Astrocyte of the hippocampus (primary cell): ENCODE measurements at places on chromosomes 11 and 22.

DNA sequence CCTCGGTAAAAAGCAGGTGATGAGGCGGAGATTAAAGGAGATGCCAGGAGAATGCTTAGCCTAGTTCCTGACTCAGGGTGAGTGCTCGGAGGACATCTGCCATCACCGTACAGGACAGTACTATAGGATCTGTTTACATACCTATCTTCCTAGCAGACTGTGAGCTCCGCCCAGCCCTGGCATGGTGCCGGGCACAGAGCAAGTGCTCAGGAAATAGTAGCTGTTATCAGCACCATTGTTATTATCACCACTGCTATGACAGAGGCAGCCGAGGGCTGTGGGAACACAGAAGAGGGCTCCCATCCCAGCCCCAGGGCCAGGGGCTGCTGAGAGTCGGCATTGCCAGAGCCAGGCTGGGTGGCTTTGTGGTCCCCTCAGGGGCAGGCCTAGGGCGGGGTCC is 642 bp upstream of the SEPTIN3 start:
- DNase-seq, result no peak

DNA sequence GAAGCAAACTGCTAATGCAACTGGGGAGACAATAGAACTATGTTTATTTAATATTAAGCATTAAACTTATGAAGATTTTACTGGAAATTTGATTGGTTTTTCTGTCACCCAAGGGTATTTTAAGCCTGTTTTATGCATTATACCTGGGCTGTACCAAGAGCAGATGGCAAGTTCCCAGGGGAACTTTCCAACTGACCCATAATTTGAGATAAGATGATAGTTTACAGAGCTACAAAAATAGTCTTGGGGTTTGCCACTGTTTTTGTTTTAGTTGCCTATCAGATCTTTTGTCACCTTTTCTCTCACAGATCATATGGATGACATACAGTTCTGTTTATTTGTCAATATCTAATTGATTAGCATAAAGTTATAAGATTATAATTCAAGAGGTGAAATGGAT is 43.9 kb downstream of the PDE3B start:
- no peak for DNase-seq

GRCh38 chr11:35360055-35360530 is 59.3 kb downstream of the SLC1A2 start:
- no peak for DNase-seq

GRCh38 chr22:42343531-42344081 is 73.2 kb upstream of the TCF20 start:
- DNase-seq, result peak; percentile 54

- peak; percentile 55 for DNase-seq
These were observed 2.1 kb downstream of the OMP start for GRCh38 chr11:77104727-77105126.

- DNase-seq, result peak; percentile 2
These were observed 25.2 kb downstream of the OR51E2 start for GRCh38 chr11:4672470-4672869.

DNA sequence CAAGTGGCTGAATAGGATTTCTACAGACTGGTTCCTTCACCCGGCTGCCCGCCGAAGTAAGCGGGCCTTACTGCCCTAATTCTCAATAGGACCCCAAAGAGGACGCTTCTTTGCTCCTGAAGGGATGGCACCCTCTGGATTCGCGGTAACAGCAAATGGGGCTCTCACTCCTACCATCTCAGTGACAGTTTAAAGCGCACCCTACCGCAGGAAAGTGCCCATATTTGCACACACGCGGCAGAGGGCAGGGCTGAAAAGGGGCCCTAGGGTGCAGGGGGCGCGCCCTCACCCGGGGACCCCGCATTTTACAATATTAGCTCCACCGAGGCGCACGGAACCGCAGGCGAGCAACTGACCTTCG is 985 bp upstream of the UPB1 start:
- DNase-seq, result no peak

- DNase-seq, result no peak
These were observed 29.6 kb downstream of the DHCR7 start for GRCh38 chr11:71418643-71419042.

DNA sequence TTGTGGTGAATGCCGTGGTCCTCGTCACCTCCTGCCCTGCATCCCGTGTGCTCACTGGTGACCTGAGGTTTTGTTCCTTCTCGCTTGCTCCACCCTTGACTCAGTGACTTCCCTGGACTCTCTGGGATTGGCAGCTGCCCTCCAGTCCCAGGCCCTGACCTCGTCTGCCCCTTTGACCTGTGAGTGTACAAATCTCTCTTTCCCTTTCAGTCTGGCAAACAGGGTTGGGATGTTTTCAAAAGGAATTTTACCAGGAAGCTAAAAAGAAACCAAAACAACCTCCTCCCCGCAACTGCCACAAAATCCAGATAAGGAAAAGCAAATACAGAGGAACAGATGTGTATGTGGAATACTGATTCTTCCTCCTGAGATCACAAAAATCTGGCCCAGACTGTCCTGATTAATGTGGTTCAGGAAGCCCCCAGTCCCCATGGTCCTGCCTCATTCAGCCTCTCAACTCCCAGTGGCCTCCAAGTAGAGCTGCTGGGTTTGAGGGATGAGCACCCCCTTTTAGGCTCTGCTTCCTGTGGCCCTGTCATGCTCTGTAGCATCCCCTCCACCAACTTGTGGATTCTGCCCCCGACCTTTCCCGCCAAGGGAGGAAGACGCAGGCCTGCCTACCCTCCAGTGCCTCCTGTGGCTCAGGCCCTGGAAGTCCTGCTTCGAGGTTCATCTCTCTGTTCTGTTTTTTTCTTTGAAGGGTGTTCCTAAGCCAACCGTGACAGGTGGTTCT is 15.2 kb downstream of the ROBO4 start:
- peak; percentile 42 for DNase-seq

DNA sequence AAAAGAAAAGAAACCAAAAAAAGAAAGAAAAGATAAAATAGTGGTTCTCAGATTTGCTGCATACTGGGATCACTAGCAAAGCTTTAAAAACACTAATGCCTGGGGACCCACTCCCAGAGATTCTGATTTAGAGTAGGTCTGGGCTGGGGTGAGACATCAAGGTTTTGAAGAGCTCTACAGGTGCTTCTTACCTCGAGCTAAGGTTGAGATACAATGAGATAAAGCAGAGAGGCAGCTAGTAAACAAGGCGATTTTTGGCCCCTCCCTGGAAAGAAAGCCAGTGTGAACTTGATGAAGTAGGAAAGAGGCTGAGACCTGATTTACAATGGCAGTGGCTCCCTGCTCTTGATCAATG is 327.6 kb upstream of the CCDC90B start:
- no peak for DNase-seq

DNA sequence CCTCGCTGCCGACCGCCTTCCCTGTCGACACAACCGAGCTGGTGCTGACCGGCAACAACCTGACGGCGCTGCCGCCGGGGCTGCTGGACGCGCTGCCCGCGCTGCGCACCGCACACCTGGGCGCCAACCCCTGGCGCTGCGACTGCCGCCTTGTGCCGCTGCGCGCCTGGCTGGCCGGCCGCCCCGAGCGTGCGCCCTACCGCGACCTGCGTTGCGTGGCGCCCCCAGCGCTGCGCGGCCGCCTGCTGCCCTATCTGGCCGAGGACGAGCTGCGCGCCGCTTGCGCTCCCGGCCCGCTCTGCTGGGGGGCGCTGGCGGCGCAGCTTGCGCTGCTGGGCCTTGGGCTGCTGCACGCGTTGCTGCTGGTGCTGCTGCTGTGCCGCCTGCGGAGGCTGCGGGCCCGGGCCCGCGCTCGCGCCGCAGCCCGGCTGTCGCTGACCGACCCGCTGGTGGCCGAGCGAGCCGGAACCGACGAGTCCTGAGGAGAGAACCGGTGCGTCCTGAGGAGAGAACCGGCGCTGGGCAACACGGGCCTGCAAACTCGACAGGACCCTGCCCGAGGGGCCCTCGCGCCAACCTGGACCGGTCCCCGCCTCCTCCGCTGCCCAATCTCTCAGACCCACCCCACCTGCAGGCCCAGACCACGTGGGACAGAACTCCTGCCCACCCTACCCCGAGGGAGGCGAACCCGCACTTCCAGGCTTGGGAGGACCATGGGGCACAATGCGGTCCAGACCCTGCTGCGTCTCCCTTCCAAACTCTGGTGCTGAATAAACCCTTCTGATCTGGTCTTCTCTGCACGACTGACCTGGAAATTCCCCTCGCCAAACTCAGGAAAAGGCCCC is 866 bp downstream of the GP1BB start:
- peak; percentile 74 for DNase-seq

GRCh38 chr11:113724778-113725177 is 18.7 kb upstream of the TMPRSS5 start:
- DNase-seq, result no peak

GRCh38 chr22:40261783-40262182 is 84.1 kb downstream of the TNRC6B start:
- DNase-seq, result no peak

DNA sequence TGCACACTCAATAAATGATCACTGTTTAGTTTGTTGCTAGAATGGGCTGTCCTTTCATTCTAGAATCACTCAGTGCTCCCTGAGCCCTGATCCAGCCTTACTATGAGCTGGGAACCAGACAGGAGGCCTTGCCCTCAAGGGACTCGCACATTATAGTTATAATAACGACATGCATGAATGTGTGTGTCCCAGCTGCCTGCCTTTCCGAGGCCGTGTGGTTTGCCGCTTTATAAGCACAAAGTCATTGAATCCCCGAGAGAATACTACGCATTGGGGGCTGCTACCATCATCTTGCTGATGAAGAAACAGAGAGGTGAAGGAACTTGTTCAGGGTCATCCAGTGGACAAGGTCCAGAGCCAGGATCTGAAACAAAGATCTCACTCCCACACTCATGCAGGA is 75.7 kb downstream of the NFAM1 start:
- DNase-seq, result no peak

- peak; percentile 42 for DNase-seq
These were observed 176.2 kb downstream of the SBF2 start for GRCh38 chr11:10117709-10118351.

DNA sequence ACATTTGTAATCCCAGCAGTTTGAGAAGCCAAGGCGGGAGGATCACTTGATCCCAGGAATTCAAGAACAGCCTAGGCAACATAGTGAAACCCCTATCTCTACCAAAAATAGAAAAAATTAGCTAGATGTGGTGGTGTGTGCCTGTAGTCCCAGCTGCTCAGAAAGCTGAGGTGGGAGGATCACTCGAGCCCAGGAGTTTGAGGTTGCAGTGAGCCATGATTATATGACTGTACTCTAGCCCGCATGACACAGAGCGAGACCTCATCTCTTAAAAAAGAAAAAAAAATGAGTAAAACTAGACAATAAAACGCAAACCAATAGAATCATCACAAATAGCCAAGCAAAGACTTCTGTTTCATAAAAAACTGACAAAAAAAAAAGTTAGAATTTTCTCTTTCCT is 21.8 kb downstream of the NUCB2 start:
- no peak for DNase-seq

GRCh38 chr11:8828046-8828445 is 82.9 kb upstream of the AKIP1 start:
- DNase-seq, result no peak

DNA sequence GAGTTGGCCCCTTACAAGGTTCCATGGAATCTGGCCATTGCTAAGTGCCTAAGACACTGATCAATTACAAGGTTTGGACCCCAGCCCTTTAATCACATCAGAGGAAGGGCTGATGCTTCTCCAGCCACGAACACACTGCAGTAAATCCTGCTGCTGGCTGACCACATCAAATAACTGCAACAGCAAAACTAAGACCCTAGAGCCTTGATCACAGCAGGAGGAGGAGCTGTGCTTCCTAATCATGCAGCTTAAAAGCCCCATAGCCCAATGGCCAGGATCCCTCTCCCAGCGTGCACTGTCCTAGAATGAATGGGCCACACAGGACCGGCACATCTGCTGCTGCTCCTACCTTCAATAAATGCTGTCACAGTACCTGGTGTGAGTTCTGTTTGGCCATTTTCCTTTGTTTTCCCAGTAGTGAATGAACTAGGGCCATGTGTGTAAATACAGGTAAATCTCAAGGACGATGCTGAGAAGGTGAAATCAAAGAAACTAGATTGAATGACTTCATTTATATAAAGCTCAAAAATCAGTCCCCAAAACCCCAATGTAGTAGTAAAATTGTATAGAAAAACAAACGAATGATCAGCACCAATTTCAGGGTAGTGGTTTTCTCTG is 12.7 kb downstream of the ZP1 start:
- no peak for DNase-seq

DNA sequence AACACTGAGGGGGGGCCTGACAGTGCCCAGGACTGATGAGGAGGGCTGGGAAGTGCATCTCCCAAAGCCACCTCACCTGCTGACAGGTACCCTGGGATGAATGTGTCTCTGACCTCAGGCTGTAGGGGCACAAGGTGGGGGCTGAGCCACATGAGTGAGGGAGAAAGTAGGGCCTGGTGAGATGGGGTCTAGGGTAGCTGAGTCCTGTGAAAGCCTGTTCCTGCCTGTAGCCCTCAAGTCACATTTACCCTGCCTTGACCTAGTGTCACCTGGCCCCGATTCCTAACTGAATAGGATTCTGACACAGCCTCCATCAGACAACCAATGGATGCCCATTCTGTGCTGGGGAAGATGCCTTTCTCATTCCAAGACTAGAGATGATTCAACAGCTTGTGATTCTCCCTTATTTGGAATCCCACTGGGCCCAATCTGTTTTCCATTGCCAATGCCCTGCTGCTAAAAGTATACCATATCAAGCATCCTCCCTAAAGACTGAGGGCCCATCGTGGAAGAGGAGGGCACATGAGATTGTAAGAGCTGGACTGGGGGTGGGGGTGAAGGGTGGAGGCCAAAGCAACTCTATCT is 11.1 kb upstream of the RFPL1 start:
- no peak for DNase-seq

GRCh38 chr22:25057013-25057881 is 104.7 kb downstream of the KIAA1671 start:
- peak; percentile 71 for DNase-seq

GRCh38 chr11:123451183-123451781 is 21.2 kb downstream of the GRAMD1B start:
- DNase-seq, result no peak

- DNase-seq, result no peak
These were observed 33.0 kb downstream of the CHID1 start for GRCh38 chr11:877565-877964.

DNA sequence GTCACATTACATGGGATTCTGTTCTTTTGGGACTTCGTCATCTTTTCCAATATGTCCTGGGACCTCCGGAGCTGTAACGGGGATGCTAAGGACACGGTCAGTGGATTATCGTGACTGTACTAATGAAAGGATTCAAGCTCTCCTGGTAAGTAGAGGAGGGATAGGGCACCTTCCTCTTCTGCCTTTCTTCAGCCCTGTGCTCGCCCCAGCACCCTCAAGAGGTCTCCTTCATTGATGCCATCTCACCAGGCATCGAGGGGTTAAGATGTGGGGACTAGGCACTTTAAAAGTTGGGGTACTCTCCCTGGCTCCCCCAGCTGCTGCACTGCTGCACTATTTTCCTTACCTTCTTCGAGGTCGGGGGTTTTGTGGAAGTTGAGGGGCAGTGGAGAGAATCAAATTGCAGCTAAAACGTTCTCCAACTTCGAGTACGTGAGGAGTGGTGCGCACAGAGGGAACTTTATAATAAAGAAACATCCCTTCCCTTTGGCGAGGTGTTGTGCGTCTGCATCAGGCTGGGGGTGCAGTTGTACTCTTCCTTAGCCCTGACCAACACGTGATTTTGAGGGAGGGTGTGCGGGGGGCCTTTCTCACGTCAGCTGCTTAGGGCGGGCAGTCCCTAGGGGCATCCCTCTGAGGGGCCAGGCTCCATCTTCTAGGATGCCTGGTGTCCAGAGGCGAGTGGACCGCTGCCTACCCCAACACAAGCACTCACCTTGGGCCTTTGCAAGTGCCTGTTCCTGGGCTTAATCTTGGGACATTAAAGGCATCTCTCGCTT is 96.1 kb downstream of the GRAMD1B start:
- no peak for DNase-seq
